ENCODE measurements at places on chromosomes 2 and 18.

GRCh38 chr18:14930076-14930475 lies 182.1 kb downstream of the ANKRD30B start:
- no peak for DNase-seq

- no peak for DNase-seq
These were observed 718.1 kb upstream of the ID2 start for GRCh38 chr2:7963787-7964186.

DNA sequence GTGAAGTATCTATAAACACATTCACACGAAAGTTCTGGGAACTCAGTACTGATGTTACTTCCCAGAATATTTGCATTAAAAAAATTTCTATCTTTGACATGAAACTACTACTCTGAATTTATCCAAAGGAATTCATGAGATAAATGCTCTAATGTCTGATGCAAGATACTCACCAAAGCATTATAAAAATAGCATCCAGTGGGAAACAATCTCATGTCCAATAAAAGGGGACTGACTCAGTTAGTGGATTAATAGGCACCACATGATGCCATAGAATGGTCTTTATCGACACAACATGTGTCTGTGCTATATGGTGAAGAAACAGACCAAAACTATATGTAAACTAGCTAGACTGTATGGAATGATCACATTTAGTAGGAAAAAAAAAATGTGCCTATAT lies 33.9 kb downstream of the LAMA3 start:
- no peak for DNase-seq

- no peak for DNase-seq
These were observed 17.2 kb upstream of the ASXL3 start for GRCh38 chr18:33560686-33561370.

GRCh38 chr18:58590254-58590653 lies 38.6 kb downstream of the ALPK2 start:
- peak; percentile 63 for DNase-seq

DNA sequence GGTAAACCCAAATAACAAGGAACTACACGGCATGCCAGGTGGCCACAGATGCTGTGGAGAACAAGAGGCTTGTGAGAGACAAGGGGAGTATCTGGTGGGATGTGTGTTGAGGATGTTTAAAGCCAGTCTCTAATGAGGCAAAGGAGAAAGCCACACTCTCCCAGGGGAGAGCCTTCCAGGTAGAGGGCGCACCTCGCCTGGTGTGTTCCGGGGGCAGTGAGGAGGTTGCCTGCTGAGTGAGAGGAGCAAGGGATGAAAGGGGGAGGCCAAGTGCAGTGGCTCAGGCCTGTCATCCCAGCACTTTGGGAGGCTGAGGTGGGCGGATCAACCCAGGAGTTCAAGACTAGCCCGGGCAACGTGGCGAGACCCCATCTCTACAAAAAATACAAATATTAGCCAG lies 16.2 kb downstream of the SAG start:
- DNase-seq: no peak

- DNase-seq: no peak
These were observed 81.9 kb upstream of the CHRNA1 start for GRCh38 chr2:174846218-174846617.

- DNase-seq: no peak
These were observed 84.6 kb downstream of the FBXO15 start for GRCh38 chr18:74063023-74063422.

DNA sequence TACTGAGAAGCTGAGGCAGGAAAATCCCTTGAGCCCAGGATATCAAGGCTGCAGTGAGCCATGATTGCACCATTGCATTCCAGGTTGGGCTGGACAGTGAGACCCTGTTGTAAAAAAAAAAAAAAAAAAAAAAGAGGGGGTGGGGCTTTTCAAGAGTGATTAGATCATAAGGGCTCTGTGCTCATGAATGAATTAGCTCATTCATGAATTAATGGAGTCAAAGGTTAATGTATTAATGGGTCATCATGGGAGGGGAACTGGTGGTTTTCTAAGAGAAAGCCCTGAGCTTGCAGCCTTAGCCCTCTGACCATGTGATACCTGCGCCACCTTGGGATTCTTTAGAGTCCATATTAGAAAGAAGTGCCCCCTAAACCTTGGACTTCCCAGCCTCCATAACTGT lies 4.5 kb downstream of the SLC19A3 start:
- no peak for DNase-seq

Data from right renal cortex interstitium (tissue), 3 donors.